ENCODE measurements at places on chromosomes 7 and 10. TPM values are rescaled to one million over a fixed set of nuclear protein-coding genes. Genes with fewer than 3 reads are reported as not detected.

- no peak overlapping the region for H3K4me3 ChIP-seq
- no peaks in the 10 kb centered on the region for H3K27me3 ChIP-seq
- no peaks in the 10 kb centered on the region for H3K4me1 ChIP-seq
- DNase-seq: no peak
- H3K36me3 ChIP-seq: no peaks in the 10 kb centered on the region
These were observed 2.2 kb downstream of the GUSB start for GRCh38 chr7:65979583-65980477.

GRCh38 chr10:96690755-96691730, 29.3 kb downstream of the PIK3AP1 start:
- no peak for DNase-seq
- peaks cover 8% of the 10 kb centered on the region for H3K36me3 ChIP-seq
- H3K4me1 ChIP-seq: peaks cover 1% of the 10 kb centered on the region
- H3K27ac ChIP-seq: no peak overlapping the region

DNA sequence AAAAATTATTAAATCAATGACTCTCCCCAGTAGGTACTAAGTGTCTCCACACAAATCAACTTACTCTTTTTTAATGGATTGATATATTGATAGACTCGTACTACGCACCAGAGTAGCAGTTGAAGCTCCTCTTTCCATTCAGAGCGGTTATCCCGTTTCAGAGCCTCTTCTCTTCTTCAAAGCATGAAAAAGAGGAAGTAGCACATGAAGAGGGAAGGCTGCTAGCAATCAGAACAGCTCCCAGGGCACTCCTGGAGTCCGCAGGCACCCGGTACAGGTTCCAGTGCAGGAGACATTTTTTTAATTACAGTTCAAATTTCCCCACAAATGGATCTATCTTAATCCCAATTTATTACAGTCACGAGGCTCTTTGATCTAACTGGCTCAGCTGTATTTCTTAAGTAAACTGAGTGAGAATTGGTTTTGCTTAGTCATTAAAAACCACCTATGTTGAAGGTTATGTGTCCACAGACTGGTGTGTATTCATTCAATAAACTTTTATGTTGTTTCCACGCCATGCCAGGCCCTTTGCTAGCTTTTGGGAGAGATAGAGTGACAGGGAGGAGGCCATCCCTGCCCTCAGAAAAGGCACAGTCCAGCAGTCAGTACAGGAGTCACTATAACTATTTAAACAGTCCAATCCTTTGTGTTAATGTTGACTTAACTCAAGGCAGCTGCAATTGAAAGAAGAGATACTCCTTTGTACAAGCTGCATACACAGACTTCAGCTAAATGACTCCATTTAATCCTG, 32.1 kb upstream of the CALN1 start:
- peaks cover 23% of the 10 kb centered on the region for H3K4me1 ChIP-seq
- H3K4me3 ChIP-seq: no peak overlapping the region
- peaks cover 52% of the 10 kb centered on the region for H3K27me3 ChIP-seq
- H3K27ac ChIP-seq: peak overlapping the region; percentile 82
- H3K36me3 ChIP-seq: no peaks in the 10 kb centered on the region

DNA sequence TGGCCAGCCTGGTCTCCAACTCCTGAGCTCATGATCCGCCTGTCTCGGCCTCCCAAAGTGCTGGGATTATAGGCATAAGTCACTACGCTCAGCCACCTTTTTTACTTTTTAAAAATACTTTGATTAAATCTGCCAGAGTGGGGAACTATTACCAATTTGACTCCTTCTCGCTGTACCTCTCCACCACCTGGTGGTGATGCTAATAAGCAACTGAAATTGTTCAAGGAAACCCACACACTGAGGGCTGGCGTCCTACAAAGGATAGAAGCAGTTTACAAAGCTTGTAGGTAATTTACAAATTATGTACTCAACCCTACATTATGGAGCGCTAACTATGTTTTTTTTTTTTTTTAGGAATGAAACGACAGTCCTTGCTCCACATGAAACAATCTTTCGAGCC, 111.1 kb downstream of the CPED1 start:
- H3K27ac ChIP-seq: no peak overlapping the region
- H3K4me3 ChIP-seq: no peak overlapping the region
- H3K27me3 ChIP-seq: no peaks in the 10 kb centered on the region
- peaks cover 16% of the 10 kb centered on the region for H3K4me1 ChIP-seq
- no peaks in the 10 kb centered on the region for H3K36me3 ChIP-seq

GRCh38 chr7:142111499-142111898, at the start of gene MGAM2:
MGAM2 (plus strand) TSS chr7:142111718; CDS start chr7:142116874, 5,156 bp downstream.
- H3K27me3 ChIP-seq: no peaks in the 10 kb centered on the region
- H3K4me1 ChIP-seq: peaks cover 5% of the 10 kb centered on the region
- no peak for DNase-seq
- H3K4me3 ChIP-seq: no peak within 1 kb of the TSS

COL28A1 gene
- 17.3 TPM for total RNA-seq

GLI3 gene
- total RNA-seq: 9.0 TPM

ACHE gene
- 5.1 TPM for total RNA-seq

KLF14 gene
- total RNA-seq: 0.14 TPM

HOXA1 gene
- 31.2 TPM for total RNA-seq

All from progenitor cell of endocrine pancreas (in vitro differentiated cells).